ENCODE measurements at places on chromosomes 4 and X. TPM values are rescaled to one million over a fixed set of nuclear protein-coding genes. Genes with fewer than 3 reads are reported as not detected.

The DCAF4L1 gene
- 0.17 TPM for polyA plus RNA-seq

DNA sequence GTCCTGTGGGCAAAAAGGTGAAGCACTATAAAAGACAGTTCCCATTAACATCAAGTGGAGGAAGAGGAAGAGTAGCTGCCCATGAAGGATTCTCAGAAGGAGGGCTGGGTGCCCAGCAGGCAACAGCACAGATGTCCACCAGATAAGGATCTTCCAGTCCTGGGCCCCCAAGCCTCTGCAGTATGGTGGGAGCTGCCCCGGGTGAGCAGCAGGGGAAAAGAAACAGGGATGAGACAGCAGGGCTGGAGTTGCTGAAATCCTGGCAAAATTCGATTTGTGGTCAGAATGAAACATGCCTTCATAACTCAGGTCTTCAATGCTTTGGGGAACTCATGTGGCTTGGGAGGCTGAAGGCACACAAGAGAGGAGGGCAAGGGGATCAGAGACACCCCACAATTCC lies 94.6 kb downstream of the RASL11B start:
- no peak for DNase-seq

- DNase-seq = no peak
These were observed 26.8 kb upstream of the AREG start for GRCh38 chr4:74418063-74418670.

The TCP11X2 gene
- polyA plus RNA-seq = 2.1 TPM

- no peak for DNase-seq
These were observed 2.4 kb downstream of the CXCR3 start for GRCh38 chrX:71615954-71616353.

DNA sequence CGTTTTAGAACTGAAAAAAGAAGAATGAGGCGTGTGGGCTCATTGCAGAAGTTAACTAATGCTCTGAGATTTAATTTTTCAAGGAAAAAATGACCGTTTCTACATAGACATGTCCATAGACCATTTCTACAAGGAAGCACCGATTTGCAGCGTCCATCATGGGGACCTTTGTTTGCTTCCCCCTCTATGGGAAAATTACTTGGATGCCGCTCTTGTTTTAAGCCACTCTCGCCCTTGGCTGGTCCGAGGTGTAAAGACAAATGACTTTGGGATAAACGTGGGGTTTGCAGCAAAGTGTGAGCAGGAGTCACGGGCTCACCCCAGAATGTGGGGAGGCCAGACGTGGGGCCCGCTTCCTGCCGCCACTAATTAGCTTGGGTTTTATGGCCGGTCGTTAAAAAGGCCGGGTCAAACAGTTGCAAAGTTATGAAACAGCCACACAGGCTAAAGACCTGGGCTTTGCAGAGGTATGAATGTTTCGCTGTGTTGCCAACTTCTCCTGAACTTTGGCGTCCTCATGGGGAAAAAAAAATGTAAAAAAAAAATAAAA lies 235.9 kb downstream of the SHOX start:
- no peak for DNase-seq

- DNase-seq = no peak
These were observed at the start of gene SPINK2 for GRCh38 chr4:56821381-56822243. Gene SPINK2 (minus strand): TSS chr4:56821701. CDS start chr4:56821662, 39 bp downstream.

DNA sequence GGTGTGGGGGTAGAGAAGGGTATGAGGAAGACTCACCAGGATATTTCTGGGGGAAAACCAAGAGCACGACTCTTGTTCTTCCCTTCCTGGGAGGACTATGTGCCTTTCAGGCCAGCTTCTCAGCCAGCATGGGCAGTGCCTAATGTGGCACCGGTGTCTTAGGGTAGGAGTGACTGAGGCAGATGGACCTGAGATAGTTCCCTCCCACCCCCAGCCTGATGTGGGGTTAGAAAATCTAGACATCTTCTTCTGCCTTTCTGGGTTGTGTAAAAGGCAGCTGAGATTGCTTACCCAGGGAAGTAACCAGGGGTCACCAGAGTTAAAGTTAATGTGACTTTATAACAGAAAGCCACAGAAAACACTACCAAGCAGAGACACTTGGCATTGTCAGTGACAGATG lies 127.3 kb downstream of the TMA16 start:
- DNase-seq = no peak

The NXF3 gene
- polyA plus RNA-seq = 0.47 TPM

The SLIT2 gene
- polyA plus RNA-seq = 48.1 TPM

The PNMA6A gene
- polyA plus RNA-seq = 13.9 TPM

DNA sequence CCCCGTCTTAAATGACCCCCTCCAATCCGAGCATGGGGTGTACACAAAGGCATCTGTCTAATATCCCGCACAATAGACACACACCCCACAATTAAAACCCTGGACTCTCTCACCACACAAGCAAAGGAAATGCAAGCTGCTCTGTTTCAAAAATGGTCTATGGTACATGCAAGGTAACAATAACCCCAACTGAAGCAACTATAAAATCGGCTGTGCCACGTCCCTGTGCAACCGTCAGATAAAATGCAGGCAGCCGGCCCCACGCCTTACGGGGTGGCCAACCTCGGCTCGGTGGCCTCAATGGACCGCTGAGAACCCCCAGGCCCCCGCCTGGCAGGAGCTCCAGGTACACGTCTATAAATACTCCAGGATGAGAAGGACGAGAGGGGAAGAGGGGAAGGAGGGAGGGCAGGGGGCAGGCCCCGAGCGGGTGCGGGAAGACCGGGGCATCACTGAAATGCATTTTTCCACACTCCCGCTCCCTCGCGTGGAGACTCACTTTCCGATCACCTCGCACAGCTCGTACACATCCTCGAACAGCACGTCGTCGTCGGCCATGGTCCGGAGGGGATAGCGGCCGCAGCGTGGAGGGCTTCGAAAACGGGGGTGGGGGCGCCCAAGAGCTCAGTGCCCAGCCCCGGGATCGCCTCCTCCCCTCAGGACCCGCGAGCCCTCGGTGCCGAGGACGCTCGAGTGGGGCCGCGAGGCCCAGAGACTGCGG lies 763 bp downstream of the CASK start:
- no peak for DNase-seq

- no peak for DNase-seq
These were observed 204.9 kb downstream of the AFAP1 start for GRCh38 chr4:7734651-7735260.

The LINC00632 gene
- 10.8 TPM for polyA plus RNA-seq

- no peak for DNase-seq
These were observed 83.9 kb downstream of the MTNR1A start for GRCh38 chr4:186471441-186471840.

The KCNIP4 gene
- 12.6 TPM for polyA plus RNA-seq

- DNase-seq = no peak
These were observed 385.3 kb downstream of the ARHGAP24 start for GRCh38 chr4:85860066-85860740.

DNA sequence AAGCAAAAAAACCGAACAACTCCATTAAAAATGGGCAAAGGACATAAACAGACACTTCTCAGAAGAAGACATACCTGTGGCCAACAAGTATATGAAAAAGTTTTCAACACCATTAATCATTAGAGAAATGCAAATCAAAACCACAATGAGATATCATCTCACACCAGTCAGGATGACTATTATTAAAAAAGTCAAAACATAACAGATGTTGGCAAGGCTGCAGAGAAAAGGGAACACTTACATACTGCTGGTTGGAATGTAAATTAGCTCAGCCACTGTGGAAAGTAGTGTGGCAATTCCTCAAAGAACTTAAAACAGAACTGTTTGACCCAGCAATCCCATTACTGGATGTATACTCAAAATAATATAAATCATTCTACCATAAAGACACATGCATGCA lies 436.3 kb downstream of the KLHL13 start:
- no peak for DNase-seq

DNA sequence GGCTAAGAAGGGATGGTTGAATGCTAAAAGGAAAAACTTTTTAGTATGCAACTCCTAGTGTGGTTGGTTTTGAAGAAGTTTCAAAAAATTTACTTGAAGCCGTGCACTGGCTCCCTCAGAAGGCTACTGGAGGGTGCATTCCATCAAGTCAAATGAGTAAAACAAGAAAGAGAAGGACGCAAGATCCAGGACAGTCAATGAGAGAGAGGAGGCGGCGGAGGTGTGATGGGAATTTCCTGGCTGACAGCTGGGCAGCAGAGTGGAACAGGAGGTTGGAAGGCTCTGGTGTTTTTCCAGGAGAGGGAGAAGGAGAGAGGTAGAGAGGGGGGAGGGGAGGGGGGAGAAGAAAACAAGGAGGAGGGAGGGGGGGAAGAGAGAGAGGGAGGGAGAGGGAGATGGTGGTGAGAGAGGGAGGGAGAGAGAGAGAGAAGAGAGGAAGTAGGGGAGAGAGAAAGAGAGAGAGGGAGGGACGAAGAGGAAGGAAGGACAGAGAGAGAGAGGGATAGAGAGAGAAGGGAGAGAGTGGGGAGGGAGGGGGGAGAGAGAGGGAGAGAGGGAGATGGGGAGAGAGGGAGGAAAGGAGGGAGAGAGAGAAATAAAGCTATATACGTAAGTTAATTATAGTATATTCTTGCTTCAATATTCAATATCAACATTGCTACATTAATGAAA lies 126.4 kb downstream of the SH3KBP1 start:
- no peak for DNase-seq

DNA sequence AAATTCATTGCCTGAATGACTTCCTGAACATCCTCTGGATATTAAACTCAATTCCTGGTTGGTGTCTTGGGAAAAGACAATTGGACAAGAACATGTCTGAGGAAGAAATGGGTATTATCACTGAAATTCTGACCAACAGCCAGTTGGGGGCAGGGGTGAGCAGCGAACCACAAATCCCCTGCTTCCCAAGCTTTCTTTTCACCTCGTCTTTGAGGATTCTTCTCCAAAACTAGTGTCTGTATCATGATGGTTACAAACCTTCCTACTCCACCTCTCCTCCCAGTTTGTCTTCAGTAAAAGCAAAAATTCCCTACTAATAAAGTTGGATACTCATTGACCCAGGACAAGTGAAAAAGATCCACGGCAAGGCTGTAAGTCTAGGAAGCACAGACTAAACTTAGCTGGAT lies 48.3 kb upstream of the WDR1 start:
- no peak for DNase-seq

The SHROOM3 gene
- 45.9 TPM for polyA plus RNA-seq

DNA sequence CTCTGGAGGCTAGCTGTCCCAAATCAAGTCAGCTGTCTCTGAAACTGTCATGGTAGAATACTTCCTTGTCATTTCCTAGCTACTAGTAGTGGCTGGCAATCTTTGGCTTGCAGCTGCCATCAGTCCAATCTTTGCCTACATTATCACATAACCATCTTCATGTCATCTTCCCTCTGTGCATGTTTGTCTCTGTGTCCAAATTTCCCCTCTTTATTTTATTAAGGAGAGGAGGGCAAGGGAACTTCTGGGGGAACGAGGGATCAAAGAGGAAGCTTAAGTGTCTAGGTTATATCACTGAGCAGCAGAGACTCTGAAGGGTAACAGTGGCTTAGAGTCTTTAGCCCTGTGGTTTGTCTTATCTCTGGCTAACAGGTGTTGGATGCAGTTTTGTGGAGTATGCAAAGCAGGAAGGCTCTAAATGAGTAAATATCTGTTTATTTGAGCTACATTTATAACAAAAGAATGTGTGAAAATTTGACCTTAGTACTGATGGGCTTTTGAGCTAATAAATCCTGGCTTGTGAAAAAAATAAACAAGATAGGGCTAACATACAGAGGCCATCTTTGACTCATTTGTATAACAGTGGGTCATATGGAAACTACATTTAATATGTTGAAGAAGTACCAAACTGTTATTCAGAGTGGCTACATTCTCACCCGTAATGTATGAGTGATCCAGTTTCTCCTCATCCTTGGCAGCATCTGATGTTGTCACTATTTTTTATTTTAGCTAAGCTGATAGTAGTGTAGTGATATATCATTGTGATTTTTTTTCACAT lies 49.4 kb upstream of the ENOX2 start:
- DNase-seq = no peak

GRCh38 chr4:2933566-2934076 lies 29.6 kb downstream of the NOP14 start:
- DNase-seq = no peak

The CORIN gene
- 5.3 TPM for polyA plus RNA-seq

GRCh38 chrX:129449148-129449547 lies 74.1 kb downstream of the SMARCA1 start:
- DNase-seq = no peak

GRCh38 chr4:40176602-40177001 lies 20.2 kb upstream of the RHOH start:
- no peak for DNase-seq

DNA sequence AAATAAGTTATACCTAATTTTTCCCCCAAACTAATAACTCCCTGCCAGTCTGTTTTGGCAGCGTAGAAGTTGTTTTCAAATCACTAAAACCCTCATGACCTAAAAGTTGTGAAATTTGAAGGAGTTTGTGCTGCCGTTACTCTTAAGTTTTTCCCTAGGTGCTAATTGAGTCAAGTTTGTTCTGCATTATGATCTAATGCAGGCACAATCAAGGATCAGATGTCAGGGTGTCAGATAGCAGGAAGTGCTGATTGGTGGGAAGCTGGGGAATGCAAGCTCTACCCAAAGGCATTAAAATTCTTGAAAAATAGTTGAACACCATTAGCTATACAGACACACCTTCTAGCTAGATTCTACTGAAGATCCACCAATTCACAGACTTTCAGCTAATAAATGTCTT lies 51.9 kb downstream of the ARX start:
- DNase-seq = no peak

The ALPK1 gene
- 16.7 TPM for polyA plus RNA-seq

The GSX2 gene
- polyA plus RNA-seq = not detected

The TMPRSS11A gene
- 0.05 TPM for polyA plus RNA-seq

GRCh38 chrX:15808254-15808653 lies 18.0 kb downstream of the ZRSR2 start:
- no peak for DNase-seq

DNA sequence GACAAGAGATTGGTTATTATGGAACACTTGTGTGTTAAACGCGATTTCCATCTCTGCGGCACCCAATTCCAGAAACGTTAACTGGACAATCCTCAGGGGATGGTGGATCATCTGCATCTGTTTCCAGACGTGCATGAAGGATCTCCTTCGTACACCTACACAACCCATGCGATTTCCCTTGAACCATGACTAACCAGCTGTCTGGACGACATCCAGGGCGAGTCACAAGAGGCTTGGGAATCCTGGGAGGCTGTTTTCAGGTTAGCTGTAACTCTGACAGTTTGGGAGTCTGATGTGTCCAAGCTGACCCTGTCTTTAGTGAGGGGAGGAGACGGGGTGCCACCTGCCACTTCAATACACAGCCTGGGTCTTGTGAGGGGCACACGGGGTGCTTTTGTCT lies 84.5 kb downstream of the GATB start:
- no peak for DNase-seq

The MED12 gene
- polyA plus RNA-seq = 52.1 TPM

- DNase-seq = no peak
These were observed 1016.7 kb upstream of the LCORL start for GRCh38 chr4:19038231-19038630.

The UGT2A1 gene
- polyA plus RNA-seq = not detected

The PAGE4 gene
- polyA plus RNA-seq = 1.4 TPM

All from left renal cortex interstitium (tissue), 4 donors.